ENCODE measurements at places on chromosomes 1 and 21.

DNA sequence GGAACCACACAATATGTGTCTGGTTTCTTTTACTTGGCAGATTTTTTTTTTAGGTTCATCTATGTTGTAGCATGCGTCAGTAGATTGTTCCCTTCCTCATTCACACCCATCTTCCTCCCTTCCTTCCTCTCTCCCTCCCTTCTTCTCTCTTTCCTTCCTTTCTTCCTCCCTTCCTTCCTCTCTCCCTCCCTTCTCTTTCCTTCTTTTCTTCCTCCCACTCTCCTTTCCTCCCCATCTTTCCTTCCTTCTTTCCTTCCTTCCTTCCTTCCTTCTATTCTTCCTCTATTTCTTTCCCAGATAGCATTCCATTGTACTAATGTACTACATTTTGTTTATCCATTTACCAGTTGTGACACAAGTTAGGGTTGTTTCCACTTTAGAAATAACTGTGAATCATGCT lies 218.0 kb downstream of the RGS7 start:
- no peak for DNase-seq

GRCh38 chr21:38272215-38272614 lies 15.4 kb downstream of the KCNJ15 start:
- no peak for DNase-seq

DNA sequence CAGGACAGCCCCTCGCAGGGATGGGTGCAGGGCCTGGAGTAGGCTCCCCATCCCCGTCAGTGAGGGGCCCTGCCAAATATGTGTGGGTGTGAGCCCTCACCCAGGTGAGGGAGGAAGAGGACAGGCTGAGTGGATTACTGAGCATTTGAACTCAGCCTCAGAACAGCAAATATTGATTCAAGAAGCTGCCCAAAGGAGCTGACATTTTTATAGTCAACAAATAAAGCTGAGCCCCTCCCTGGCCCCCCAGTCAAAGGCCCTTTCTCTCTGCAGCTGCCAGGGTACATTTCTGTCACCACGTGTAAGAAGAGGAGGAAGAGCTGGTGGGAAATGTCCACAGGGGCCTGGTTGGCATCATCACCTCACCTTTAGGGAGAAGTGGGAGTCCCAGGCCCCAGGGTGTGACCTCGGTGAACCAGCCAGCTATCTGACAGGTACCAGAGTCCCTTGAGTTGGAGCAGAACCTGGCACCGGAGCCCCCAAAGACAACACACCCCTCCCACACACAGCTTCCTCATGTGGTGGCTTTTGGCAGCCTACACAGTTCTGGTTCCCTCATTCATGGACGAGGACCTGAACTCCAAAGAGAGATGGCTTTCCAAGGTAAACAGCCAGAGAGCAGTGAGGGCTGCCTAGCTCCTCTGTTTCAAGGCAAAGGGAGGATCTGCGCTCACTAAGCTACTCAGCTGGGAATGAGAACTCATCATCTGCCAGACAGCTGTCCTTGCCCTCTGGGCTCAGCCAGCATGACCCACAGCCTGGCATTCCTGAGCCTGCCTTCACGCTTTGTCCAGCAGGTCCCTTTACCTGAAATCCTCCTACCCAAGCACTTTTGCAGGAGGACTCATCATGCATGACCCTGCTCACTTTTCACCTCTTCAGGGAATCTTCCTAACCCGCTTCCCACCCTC lies 43.0 kb upstream of the TENT5C start:
- DNase-seq, result no peak

GRCh38 chr1:54805981-54806381 lies 4.9 kb upstream of the TTC22 start:
- DNase-seq, result no peak

DNA sequence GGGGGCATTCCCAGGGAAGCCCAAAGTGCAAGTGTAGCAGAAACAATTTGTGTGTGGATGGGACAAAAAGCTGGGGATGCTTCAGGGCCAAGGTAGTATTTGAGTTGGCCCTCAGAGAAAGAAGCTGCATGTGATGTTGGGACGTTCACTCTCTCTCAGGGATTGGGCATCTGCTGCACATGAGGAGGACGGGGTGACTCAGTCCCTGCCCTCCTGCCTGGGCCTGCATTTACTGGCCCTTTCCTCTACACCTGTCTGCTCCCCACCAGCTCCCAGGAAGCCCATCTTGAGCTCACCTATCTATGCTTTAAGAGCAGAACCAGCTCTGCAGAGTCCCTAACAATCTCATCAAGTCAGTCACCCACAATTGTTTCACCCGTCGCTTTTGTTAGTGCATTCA lies 23.5 kb upstream of the MPZL1 start:
- DNase-seq, result no peak

DNA sequence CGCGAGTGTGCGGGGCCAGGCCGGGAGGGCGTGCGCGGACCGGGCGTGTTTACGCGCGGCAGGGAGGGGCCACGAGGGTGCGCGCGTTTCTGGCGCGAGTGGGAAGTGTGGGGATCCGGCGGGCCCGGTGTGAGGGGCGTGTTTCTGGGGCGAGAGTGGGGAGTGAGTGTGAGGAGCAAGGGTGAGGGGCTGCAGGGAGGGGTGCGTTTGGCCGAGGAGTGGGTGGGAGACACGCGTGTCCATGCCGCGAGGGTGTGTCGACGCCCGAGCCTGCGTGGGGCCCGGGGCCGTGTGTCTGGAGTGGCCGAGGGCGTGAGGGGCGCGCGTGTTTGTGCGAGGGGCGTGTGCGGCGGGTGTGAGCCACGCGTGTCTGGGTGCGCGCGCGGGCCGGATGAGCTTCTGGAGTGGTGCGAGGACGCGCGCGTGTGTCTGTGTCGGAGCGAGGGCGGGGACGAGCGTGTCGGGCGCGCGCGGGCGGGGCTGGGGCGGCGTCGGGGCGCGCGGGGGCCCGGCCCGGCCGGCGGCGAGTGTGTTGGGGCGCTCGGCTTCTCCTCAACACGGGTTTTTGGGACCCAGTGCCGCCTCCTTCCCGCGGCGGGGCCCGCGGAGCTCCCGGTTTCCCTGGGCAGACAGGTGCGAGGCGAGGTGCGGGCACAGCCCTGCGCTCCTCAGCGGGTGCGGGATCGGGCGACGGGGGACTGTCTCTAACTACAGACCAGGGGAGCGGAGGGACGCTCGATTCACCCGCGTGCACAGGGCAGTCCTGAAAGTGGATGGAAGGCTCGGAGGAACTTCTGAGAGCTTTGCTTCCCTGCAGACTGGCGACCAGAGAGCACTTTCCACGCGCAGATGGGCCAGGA lies 65.8 kb upstream of the VAMP3 start:
- no peak for DNase-seq
